ENCODE measurements at places on chromosomes 7 and 10.

GRCh38 chr7:23410446-23411183, 59.7 kb downstream of the IGF2BP3 start:
- no peak for DNase-seq

DNA sequence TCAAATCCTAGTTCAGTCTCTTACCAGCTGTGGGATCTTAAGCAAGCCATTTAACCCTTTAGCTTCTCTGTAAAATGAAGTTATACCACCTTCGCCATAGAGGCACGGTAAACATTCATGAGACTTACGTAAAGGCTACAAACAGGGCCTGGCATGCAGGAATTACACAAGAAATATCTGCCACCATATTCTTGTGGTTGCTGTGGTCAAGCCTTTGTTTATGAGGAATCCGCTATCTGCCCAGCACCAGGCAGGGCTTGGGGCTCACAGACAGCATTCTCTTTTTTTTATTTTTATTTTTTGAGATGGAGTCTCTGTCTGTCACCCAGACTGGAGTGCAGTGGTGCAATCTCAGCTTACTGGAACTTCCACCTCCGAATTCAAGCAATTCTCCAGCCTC, 9.9 kb downstream of the AIFM2 start:
- no peak for DNase-seq

DNA sequence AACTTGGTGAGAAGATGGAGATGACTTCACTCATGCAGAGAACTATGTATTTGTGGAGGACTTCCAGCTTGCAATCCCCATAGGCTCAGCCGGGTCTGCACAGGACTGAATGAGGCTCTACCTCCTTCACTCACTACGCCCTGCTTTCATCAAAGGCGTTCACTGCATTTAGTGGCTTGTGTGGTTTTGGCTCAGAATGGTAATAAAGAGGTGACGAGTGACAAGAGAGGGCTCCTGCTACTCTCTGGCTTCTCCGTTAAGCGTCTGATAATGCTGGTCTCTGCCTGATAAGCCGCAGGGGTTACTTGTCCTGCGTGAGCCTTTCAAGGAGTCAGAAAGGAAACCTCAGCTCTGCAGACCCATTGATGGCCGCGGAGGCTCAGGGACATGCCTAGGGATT, 343.4 kb downstream of the PRPF18 start:
- DNase-seq: no peak

GRCh38 chr10:80509403-80510161, 28.1 kb upstream of the SH2D4B start:
- DNase-seq: no peak

GRCh38 chr7:94336009-94336408, 58.7 kb upstream of the COL1A2 start:
- DNase-seq: no peak

- no peak for DNase-seq
Measured at GRCh38 chr7:117800406-117800805, 72.8 kb downstream of the CTTNBP2 start.

DNA sequence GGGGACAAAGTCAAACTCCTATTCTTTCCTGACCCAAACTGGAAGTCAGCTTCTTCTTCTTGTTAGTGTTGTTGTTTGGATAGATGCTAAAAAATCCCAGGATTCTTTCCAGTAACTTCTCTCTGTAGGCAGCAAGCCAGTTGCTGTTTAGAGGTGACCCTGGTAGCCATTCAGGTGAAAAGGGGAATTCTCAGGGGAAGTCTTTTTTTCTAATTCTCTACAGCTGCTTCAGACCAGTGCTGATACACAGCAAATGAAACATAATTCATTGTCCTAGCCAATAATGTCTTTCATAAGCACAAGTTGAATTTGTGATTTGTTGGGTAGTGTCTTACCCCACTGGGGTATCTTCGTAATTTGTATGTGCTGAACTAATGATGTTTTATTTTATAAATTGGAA, 357.3 kb downstream of the BBS9 start:
- DNase-seq: no peak

DNA sequence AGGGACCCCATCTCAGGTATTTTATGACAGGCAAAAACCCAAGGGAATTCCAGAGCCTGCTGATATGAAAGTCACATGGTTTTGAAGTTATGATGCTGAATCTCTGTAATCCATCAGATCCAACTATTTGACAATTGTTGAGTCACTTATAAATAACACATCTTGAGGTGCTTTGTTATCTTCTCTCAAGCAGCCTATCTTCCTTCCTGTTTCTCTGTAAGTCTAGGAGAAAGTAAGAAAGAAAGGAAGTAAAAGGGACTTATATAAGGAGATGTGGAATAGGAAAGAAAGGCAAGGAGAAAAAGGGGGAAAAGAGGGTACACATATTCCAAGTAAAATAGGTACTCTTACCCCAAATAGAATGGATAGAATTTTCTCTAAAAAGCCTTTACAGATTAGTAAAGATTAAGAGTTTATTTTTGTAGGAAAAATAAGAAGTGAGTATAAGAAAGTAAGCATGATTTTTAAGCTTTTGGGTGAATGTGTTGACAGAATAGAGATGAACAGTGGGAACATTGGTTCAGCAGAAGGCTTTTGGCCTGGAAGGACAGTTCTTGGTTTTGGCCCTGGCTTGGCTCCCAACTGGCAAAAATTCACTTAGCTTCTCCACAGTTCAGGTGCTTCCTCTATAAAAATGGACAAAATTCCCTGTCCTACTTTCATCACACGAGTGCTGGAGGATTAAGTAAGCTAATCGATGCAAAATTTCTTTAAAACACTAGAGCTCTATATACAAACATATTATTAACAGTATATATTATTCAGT, 39.6 kb upstream of the ANK3 start:
- no peak for DNase-seq

- no peak for DNase-seq
Measured at GRCh38 chr10:122197611-122198222, 73.4 kb upstream of the BTBD16 start.

GRCh38 chr10:26780793-26781601, 79.8 kb downstream of the ABI1 start:
- DNase-seq: no peak

DNA sequence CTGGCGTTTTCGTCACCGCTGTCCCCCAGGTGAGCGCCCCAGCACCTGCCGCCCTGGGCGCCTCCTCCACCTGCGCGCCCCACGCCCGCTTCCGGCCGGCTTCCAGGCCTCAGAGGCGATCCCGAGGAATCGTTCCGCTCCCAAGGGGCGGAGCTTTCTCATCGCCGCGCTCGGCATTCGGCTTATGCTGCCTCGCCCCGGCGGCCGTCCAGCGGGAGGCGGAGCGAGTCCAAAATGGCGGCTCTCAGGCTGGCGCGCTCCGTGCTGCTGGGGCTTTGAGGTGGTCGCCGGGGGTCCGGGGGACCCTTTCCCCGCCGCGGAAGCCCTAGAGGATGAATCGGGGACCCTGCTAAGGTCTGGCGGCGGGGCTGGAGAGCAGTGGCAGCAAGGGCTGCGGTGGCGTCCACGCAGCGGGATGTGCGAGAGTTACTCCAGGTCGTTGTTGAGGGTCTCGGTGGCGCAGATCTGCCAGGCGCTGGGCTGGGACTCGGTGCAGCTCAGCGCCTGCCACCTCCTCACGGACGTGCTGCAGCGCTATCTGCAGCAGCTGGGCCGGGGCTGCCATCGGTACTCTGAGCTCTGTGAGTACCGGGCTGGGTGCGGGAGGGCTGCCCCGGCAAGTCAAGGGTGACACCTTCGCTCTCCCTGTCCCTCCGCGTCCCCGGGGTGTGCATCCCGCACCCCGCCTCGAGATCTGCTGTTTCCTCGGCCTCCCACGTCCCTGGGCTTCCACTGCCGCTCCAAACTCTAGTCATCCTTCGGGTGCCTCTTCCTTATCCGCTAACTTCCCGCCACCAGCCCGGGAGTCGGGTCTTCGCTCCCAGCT, at the start of gene TAF3:
Gene TAF3 (plus strand): TSS at position 211 of the 826 bp plus-strand sequence. CDS start 205 bp downstream, at position 416.
- peak; percentile 86 for DNase-seq

DNA sequence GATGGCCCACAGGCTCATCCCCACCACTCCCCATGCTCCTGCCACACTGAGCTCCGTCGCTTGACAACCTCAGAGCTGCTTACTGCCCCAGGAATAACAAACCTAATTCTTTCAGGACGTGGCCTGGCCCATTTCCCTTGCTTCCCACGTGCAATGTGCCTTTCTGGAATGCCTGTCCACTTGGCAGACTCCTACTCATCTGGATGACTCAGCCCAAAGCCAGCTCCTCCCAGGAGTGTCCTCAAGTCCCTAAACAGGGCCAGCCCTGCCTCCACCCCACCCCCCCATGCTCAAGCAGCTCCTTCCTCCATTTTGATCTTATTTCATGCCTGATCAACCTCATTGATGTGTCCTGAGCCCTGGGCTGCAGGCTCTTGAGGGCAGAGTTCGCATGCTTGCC, 164.9 kb upstream of the RNF32 start:
- DNase-seq: no peak

DNA sequence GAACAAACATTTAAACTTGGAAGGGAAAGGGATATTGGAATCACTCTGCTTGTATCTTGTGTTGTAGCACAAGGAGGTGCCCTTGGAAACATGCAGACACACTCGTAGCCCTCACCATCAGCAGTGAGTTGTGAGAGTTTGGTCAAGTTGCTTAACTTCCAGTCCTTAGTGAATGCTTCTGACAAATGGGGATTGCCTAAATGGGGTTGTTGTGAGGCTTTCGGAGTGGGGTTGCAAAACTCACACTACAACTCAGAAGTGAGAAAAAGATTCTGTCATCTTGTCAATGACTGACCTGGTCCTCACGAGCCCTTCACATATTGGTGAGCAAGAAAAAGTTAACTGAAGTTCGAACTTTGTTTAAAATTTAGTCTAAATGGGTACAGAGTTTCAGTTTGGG, 29.0 kb upstream of the GSDME start:
- no peak for DNase-seq

DNA sequence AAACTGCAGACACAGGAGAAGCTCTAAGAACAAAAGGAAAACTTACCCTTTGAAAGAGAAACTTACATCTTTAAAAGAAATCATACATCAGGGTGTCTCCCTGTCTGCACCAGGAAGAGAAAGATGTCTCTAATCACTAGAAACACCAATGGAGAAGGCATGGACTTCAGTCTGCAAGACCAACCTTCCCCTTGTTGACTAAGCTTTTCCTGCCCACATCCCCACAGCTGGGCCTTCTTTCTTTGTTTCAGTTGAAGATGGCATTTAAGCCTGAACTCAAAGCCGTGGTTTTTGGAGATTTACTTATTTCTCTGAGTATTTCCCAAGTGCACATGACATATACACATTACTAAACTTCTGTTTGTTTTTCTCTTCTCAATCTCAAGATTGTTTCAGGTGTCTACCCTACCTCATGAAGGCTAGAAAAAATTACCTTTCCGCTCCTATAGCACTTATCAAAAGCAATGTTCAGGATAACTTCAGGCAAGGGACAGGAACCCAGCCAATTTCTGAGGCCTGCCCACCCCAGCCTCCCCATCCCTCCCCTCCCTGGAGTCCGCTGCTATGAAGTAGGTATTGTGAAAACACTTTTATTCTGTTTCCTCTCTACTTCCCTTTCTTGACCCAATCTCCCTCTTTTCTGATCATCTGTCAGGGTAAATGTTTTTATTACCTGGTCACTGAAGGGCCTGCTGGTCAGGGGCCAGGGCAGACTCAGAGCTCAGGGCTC, 2.8 kb upstream of the SLC29A3 start:
- DNase-seq: no peak

- DNase-seq: no peak
Measured at GRCh38 chr10:130188195-130189175, 52.3 kb downstream of the GLRX3 start.

- DNase-seq: no peak
Measured at GRCh38 chr10:1293157-1293556, 237.0 kb downstream of the WDR37 start.

DNA sequence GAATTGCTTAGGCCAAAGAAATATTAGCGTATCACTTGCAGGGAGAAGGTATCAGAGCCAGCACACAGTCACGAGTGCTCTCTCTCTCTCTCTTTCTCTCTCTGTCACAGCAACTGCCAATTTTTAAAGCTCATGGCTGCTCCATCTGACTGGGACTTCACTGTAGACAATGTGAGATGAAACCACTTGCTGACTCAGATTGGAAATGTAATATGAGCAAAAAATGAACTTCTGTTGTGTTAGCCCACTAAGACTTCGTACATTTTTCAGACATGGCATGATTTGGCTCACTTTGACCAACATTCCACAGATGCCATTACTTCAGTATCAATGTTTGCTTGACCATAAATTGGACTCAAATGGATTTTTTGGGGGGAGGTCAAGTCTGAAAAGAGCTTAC, 68.1 kb downstream of the DGKB start:
- DNase-seq: no peak

DNA sequence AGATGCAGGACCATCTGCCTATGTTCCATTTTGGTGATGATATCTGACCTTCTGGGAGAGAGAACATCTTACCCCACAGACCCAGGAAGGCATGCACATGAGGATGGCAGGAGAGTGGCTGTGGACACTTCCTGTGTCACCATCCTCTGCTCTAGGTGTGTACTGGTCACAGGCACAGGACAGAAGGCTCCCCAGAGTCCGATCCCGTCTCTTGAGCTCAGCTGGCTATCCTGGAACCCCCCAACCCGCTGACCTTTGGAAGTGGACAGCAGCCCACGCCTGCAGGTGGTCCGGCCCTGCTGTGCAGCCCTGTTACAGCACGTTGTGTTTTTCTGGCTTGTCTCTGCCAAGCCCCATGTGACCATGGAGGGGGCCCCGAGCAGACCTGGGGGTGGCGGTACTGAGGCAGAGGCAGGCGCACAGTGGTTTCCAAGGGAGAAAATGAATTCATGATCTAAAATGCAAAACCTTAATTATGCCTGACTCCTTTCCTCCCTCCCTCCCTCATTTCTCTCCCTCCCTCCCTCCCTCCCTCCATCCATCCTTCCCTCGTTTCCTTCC, 178.8 kb downstream of the CUX1 start:
- DNase-seq: no peak

DNA sequence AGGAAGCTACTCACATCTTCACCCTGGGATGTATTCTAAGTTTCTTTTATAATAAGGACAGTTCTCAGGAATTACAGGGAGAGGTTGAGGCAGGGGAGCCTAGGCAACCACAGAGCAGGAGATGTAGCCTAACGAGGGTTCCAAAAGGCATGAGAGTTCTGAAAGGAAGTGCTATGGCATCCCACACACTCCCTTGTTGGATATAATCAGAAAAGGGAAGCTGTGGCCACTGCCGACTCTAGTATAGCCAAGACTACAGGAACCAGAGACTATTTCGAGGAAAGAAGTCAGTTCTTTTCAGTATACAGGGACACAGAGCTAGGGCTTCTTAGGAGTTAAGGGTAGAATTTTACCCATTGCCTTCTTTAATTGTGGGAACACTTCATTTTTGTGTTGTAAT, 11.0 kb downstream of the PRR15 start:
- DNase-seq: no peak

GRCh38 chr7:75985009-75985517, 9.3 kb downstream of the TMEM120A start:
- DNase-seq: no peak

- no peak for DNase-seq
Measured at GRCh38 chr7:94301024-94301586, 93.6 kb upstream of the COL1A2 start.

- no peak for DNase-seq
Measured at GRCh38 chr7:47954231-47954911, 6.1 kb upstream of the PKD1L1 start.

DNA sequence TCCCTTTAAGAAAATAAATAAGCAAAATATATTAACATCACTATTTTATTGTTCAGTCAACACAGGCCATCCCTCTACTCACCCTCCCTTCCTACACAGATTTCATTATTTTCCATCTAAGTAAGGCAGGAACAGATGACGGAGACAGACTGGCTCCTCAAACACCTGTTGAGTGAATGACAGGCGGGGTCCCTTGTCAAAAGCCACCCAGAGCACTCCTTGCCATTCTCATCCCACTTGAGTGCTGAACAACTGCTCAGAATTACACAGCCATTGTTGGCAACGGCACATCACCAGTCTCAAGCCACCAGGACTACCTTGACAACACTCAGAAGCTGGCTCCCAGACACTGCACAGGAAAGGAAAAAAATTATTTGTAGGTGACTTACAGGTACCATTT, 3.3 kb downstream of the GRB10 start:
- DNase-seq: no peak

Measured in stimulated activated CD8-positive, alpha-beta memory T cell treated with anti-CD3 and anti-CD28 coated beads, Interleukin-15, amount 100 ng/mL, for 4 hours (primary cell).